ENCODE measurements at places on chromosomes 1 and 21.

GRCh38 chr1:245516284-245516759 lies 361.5 kb downstream of the KIF26B start:
- peaks cover 6% of the 10 kb centered on the region for H3K27me3 ChIP-seq
- H3K36me3 ChIP-seq: no peaks in the 10 kb centered on the region
- H3K4me3 ChIP-seq: no peak overlapping the region
- no peaks in the 10 kb centered on the region for H3K4me1 ChIP-seq

GRCh38 chr1:119348941-119349340 lies 19.6 kb upstream of the HAO2 start:
- DNase-seq: no peak
- H3K27ac ChIP-seq: no peak overlapping the region
- no peak overlapping the region for H3K4me3 ChIP-seq
- peaks cover 3% of the 10 kb centered on the region for H3K4me1 ChIP-seq
- peaks cover 3% of the 10 kb centered on the region for H3K27me3 ChIP-seq
- no peaks in the 10 kb centered on the region for H3K36me3 ChIP-seq

- H3K4me3 ChIP-seq: peak overlapping the region; percentile 73
- DNase-seq: no peak
- H3K27ac ChIP-seq: peak overlapping the region; percentile 99
- no peaks in the 10 kb centered on the region for H3K27me3 ChIP-seq
- H3K4me1 ChIP-seq: peaks cover 82% of the 10 kb centered on the region
- H3K36me3 ChIP-seq: peaks cover 71% of the 10 kb centered on the region
These were observed 80.4 kb downstream of the RUNX1 start for GRCh38 chr21:34968414-34969333.

DNA sequence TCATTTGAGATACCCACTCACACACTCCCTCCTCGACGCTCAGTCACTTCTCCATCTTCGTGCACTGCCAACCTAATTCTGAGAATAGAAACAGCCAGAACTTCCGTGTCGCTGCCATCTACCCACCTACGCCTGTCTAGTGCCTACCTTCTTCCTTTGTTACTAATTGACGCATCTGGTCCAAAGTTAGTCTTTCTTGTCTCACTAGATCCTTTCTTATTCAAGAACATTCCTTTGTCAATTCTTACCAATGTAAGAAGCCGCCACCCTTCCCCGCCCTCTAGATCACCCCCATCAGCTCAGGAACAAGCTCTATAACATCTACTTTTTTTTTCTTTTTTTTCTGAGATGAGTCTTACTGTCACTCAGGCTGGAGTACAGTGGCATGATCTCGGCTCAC lies 3.7 kb downstream of the PADI6 start:
- peaks cover under 1% of the 10 kb centered on the region for H3K27me3 ChIP-seq
- no peak overlapping the region for H3K4me3 ChIP-seq
- no peak overlapping the region for H3K27ac ChIP-seq

- no peak overlapping the region for H3K27ac ChIP-seq
- no peaks in the 10 kb centered on the region for H3K4me1 ChIP-seq
- no peak overlapping the region for H3K4me3 ChIP-seq
- no peaks in the 10 kb centered on the region for H3K36me3 ChIP-seq
These were observed 271.7 kb downstream of the NPHP4 start for GRCh38 chr1:5720484-5720883.

GRCh38 chr1:100322436-100323211 lies 29.7 kb upstream of the CDC14A start:
- H3K4me3 ChIP-seq: no peak overlapping the region
- no peak overlapping the region for H3K27ac ChIP-seq
- peaks cover 7% of the 10 kb centered on the region for H3K4me1 ChIP-seq
- peaks cover 2% of the 10 kb centered on the region for H3K27me3 ChIP-seq
- H3K36me3 ChIP-seq: peaks cover 2% of the 10 kb centered on the region

All from activated T-helper 2 cell treated with anti-CD3 and anti-CD28 coated beads, Interferon-gamma antibody, Interleukin-2, Interleukin-4, amounts not matched to agents 10 μg/mL and 5 μg/mL and 100 μg/mL, durations not matched to agents 14 hours and 24 hours and 36 hours (primary cell).